ENCODE measurements at places on chromosomes 12 and 14. TPM values are rescaled to one million over a fixed set of nuclear protein-coding genes. Genes with fewer than 3 reads are reported as not detected.

DNA sequence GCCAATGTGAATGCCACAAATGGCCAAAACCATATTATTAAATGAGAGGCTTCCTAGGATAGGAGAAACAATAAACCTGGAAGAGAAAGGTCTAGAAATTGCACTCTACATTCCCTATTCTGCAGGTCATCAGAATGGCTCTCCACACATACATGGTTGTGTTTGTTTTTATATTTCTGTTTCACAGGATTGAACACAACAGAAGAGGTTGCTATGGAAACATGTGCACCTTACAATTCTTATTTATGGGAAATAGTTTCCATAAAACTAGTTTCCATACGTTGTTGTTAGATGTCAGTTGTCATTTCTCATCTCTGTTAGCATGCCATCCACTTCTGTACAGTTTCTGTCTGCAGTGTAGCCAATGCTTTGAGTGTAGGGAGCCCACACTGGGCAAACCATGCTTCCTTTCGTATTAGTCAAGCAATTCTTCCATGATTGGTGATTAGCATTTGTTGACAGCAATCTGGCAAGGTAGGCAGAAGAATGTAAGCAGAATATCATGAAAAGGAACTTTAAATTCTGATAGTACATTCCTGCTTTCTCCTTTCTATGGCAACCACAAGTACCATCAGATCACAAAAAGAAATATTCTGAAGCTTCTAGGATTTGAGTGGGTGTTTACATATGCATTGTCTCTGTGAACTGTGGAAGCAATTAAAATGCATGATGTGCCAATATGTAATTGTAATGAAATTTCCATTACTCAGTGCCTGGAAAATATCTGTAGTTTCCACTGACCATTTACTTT, 141.6 kb upstream of the AVPR1A start:
- DNase-seq = no peak

- no peak for DNase-seq
Observed at GRCh38 chr14:40362856-40363255, 930.6 kb upstream of the FBXO33 start.

GRCh38 chr14:101195309-101195901, 291.9 kb upstream of the RTL1 start:
- no peak for DNase-seq

- DNase-seq = no peak
Observed at GRCh38 chr14:24057867-24058259, 6.1 kb downstream of the CARMIL3 start.

DNA sequence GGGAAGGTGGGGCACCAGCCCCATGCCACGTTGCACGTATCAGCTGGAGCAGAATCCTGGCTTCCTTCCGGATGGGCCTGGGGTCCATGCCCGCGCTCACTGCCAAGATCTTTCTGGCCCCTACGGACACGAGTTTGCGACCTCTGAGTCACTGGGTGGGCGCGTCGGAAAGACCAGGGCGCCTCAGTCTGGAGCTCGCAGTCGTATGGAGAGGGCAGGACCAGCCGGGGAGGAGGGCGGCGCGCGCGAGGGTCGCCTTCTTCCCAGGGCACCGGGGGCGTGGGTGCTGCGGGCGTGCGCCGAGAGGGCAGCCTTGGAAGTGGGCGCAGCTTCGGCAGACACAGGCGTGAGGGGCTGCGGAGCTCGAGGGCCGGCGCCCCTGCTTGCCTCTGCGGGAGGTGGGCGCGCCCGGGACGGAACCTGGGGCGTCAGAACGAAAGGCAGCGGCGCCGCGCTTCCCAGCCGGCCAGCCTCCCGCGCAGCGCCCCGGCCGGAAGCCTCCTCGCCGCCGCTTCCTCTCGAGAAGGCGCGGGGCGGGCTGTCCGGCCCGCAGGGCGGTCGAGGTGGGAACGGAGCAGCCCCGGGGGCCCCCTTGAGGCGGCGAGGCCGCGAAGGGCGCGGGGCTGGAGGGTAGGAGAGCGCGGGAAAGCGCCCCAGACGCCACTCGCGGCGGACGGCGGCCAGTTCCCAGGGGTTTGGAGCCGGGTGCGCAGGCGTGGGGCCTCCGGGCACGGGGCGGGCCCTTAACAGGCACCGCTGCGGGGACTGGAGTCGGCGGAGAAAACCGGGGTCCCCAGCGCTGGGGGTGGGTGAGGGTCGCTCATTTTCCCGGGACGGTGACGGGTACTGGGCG, at the start of gene ARL6IP4:
Gene ARL6IP4, plus strand, starts transcription at position 499 of the 853 bp plus-strand sequence. CDS start 459 bp downstream, outside the sequence.
- peak; percentile 78 for DNase-seq

DNA sequence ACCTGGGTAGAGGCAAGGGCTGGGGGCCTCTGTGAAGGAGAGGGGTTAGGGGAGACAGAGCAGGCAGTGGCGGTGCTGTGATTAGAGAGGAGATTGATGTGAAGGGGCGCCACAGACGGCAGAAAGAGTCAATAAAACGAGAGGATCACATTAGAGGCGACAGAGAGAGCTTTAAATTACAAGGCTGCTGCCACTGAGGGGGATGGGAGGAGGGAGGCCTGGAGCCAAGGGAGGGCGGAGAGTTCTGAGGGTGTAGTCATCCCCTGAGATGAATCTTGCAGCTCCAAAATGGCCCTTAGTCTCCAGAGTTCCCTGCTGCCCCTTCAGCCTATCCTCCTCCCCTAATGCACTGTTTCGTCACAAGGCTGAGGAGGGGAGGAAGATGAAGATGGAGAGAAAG, 12.8 kb downstream of the ZFHX2 start:
- no peak for DNase-seq

DNA sequence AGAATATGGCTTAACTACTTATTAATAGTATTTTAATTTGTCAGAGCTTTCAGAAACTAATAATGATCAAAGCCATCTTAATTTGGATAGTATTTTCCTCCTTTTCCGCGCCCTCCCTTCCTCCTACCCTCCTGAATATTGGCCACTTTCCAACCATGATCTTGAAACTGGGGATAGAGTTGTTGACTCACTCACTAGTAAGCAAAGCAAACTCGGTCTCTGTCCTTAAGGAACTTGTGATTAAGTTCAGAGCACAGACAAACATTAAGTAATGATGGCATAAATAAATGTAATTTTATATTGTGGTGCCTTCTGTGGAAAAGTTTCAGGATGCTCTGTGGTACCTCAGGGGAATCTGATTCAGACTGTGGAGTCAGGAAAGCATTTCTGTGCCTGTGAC, 75.7 kb downstream of the LRRK2 start:
- no peak for DNase-seq

Gene NTF3
- not detected for total RNA-seq

GRCh38 chr14:68811171-68811570, 18.3 kb upstream of the ZFP36L1 start:
- no peak for DNase-seq

Gene RNASE7
- total RNA-seq = not detected

DNA sequence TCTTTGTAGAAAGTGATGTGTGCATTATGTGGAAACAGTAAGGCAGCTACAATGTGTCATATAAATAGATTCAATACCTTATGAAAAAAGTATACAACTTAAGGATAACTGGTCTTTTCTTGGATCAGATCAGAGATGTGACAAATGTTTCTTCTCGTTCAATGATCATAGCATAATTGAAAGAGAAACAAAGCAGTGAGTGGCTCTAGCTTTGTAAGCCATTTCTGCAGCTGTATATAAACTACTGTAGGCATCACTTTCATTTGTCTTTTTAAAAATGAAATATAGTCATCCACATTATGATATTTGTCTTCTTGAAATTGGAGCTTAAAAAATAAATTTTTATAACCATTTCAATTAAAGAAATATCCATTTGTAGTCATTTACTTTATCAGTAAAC, 63.8 kb upstream of the LMO3 start:
- DNase-seq = no peak

GRCh38 chr14:103520657-103521437, 1.8 kb downstream of the CKB start:
- peak; percentile 57 for DNase-seq

Data from CD8-positive, alpha-beta T cell (primary cell).